ENCODE measurements at places on chromosomes 6 and 20.

- DNase-seq = no peak
Observed at GRCh38 chr6:10521104-10521808, at the start of gene GCNT2. GCNT2 (plus strand) TSS chr6:10521351; CDS start chr6:10528912, 7,561 bp downstream.

- DNase-seq = peak; percentile 51
Observed at GRCh38 chr6:52305411-52305810, 20.9 kb upstream of the MCM3 start.

- DNase-seq = no peak
Observed at GRCh38 chr6:118815495-118815894, 78.5 kb upstream of the ASF1A start.

- no peak for DNase-seq
Observed at GRCh38 chr6:56853541-56853940, 101.4 kb upstream of the BEND6 start.

GRCh38 chr20:61253264-61253639, 1.2 kb downstream of the CDH4 start:
- peak; percentile 47 for DNase-seq

DNA sequence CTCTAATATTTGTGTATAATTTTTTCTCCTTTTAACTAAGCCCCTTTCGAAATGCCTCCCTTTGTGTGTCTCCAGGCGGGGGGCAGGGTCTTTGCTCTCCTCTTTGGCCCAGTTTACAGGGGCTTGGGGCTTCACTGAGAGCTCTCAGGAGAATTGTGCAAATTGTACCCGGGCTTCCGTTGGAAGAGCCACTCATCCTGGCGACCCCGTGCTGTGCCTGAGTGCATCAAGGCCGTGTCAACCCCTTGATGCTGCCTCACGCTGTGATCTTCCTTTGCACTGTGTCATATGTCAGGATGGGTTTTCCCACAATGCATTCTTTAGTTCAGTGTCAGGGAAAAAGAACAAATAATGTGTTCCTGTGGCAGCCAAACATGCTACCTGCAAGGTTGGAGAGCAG, 118.0 kb upstream of the POU3F2 start:
- DNase-seq = no peak

- DNase-seq = peak; percentile 70
Observed at GRCh38 chr6:16747232-16748024, 13.8 kb downstream of the ATXN1 start.

GRCh38 chr6:40588480-40588879, 1.3 kb upstream of the LRFN2 start:
- no peak for DNase-seq

- DNase-seq = no peak
Observed at GRCh38 chr6:33592595-33593413, 12.7 kb upstream of the BAK1 start.

DNA sequence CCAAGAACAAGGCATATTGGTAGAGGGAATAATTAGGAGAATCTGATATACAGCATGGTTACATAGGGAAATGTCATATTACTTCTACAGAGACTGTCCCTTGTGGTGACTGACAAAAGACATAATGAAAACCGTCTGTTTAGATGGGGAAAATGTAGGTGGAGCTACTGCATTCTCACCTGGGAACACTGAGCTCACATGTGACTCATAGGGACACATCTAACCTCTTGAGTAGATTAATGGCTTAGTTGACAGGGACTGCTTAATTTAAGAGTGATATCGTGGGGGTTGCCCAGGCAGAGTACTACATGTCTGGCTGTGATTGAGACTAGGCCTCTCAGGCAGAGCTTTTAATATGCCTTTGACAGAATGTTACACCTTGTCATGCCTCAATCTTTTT, 235.3 kb upstream of the ZFP64 start:
- DNase-seq = no peak
